Urothelium cell line (cell line): ENCODE measurements at places on chromosomes 16 and 17.

DNA sequence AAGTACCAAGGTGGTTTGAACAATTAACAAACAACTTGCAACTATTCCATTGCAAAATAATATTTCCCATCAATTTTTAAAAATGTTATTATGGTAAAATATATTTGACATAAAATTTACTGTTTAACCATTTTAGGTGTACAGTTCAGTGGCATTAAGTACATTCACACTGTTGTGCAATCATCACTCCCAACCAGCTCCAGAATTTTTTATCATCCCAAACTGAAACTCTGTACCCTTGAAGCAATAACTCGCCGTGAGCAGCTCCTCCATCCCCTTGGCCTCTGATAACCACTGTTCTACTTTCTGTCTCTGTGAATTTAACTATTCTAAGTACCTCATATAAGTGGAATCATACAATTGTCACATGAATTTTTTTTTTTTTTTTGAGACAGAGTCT lies 33.6 kb upstream of the ATF7IP2 start:
- DNase-seq, result no peak

DNA sequence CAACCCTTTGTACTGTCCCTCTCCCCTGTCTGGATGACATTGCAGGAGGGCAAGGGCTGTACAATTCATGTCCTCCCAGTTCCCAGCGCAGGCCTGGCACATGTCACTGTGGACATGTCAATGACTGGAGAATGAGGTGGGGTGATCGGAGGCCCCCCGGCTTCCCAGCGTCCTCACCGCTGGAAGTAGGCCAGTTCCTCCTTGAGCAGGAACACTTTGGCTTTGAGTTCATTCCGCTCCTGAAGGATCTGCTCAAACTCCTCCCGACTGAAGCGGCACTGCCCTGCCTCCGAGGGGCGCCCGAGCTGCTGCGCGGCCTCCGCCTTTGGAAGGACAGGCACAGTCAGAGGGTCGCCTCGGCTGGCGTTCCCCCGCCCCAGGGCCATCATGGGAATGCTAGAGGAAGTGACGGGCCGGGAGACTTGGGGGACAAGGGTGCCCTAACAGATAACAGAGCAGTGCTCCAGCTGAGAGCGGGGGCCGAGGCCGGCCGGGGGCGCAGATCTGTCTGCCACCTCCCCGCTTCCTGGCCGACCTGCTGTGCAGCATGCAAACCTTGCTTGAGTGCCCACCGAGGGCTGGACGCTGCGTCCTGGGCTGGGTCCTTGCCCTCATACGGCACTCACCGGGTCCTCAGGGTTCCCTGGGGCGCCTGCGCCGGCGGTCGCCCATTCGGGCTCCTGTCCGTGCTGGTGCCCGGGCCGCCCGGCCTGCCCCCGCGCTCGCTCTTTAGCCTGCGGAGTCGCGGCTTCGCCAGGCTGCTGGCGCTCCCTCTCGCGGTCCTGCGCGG lies 1.3 kb downstream of the RILP start:
- no peak for DNase-seq

DNA sequence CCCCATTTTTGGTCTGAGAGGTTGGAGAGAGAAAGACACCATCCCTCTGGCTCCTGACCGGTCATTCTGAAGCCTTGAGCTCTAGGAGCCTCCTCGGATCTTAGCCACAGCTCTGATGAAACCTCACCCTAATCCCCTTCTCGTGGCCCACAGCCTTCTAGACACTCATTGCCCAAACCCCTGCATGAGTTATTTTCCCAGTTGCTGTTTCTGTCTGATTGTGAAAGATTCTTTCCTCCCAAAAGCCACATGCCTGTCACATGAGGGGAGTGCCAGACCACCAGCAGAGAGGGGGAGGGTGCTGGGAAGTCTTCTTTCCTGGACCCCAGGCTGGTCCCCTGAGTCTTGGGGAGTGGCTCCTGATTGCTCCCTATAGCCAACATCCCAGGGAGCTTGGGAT lies 17.6 kb upstream of the ABR start:
- DNase-seq, result no peak

DNA sequence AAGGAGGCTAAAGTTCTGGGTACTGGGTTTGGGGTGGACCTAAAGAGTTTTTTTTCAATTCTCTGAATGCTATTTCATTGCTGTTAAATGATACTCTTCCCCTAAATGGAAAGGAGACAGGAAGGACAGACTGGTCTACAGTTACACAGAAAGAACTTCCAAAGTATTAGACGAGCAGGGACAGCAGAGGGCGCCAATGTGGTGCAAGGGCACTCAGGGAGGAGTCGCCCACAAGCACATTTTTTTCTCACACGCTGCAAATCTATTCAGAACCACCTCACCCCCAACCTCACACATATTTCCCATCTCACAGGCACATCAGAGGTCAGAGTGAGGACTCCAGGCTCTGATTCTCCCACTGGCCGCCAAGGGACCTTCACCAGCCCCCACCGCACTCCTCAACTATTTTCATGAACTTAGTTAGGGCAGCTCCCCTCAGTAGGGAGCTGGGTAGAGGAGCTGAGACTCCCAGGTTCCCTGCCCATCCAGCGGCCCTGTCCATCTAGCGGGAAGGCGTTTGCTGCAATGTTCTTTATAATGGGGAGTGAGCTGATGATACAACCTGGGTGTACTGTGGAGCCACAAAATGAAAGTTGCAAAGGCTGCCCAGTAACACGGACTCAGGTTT lies 6.8 kb upstream of the CA4 start:
- peak; percentile 94 for DNase-seq

DNA sequence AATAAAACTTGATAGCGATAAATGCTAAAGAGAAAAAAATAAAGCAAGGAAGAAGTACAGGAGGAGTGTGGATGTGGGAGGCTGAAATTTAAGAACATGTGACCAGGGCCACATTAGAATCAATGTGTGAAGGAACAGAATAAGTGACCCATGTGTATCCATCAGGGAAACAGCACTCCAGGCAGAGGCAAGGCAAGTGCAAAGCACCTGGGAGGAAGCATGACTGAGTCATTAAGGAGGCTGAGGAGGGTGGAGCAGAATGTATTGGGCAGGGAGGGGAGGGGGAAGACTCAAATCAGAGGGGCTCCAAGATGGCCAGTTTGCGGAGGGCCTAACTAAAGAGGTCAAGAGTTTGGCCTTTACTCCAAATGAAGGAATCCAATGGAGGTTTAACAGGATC lies 8.0 kb downstream of the CDR2 start:
- DNase-seq, result no peak

- peak; percentile 62 for DNase-seq
Measured at GRCh38 chr17:77280304-77281121, 139.7 kb downstream of the SEC14L1 start.

- DNase-seq, result no peak
Measured at GRCh38 chr17:37483311-37484039, 6.2 kb upstream of the DUSP14 start.

GRCh38 chr17:80527016-80527645 lies 17.5 kb upstream of the RPTOR start:
- peak; percentile 61 for DNase-seq

DNA sequence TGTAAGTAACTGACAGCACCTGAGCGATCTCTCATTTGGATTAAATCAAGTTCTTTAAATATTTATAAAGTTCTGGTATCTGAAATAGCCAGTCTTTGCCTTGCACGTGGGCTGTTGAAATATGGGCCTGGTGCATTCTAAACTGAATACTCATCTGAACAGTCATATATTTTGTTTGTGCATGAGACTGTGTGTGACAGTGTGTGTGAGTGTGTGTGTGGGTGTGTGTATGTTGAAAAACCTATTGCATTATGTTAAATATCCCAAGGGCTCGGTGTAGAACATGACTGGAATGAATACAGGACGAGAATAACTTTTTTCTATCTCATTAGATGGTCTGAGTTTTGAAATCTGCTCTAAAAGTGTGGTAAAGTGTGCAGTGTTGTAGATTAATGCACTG lies 82.4 kb upstream of the TOX3 start:
- no peak for DNase-seq

- peak; percentile 21 for DNase-seq
Measured at GRCh38 chr16:83470416-83470815, 337.4 kb upstream of the HSBP1 start.

GRCh38 chr17:35051183-35051578 lies 12.3 kb downstream of the RFFL start:
- DNase-seq, result no peak

- no peak for DNase-seq
Measured at GRCh38 chr16:426906-427249, 1.4 kb downstream of the RAB11FIP3 start.
